ENCODE measurements at places on chromosomes 12 and 14.

GRCh38 chr12:120625557-120626419 is 14.6 kb upstream of the CABP1 start:
- DNase-seq, result no peak

DNA sequence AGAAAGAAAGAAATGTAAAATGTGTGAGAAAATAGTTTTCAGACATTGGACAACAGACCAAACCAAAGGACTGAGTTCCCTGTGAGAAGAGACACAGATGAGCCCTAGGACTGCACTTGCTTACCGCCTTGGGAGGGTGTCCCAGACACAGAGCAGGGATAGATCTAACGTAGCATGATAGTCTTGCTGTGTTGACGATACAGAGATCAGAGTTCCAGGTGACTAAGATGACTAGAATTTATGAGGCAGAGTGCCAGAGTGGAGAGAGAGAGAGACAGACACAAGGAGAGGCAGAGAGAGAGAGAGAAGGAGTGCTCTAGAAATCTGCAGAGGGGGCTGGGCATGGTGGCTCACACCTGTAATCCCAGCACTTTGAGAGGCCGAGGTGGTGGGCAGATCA is 148.2 kb upstream of the LMNTD1 start:
- DNase-seq, result no peak

DNA sequence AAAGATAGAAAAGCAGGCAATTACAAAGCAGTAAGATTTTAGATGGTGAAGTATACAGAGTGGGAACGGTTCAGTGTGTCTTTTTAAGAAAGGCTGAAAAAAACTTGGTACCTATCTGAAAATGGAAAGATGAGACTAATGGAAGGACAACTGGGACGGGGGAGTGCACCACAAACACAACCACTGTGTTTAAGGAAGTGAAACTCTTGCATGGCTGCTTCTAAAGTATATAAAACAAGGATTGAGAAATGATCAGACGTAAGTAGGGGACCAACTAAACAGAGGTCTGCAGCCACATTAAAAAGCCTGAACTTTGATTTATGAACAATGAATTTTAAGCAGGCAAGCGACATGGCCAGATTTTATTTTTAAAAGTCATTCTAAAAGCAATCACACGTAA is 328.6 kb downstream of the MDGA2 start:
- no peak for DNase-seq

- DNase-seq, result no peak
These were observed 26.4 kb downstream of the BBOF1 start for GRCh38 chr14:74045522-74045921.

- no peak for DNase-seq
These were observed 11.5 kb upstream of the SCARB1 start for GRCh38 chr12:124874988-124875802.

- DNase-seq, result no peak
These were observed 604 bp downstream of the HCFC2 start for GRCh38 chr12:104064842-104065427.

- DNase-seq, result no peak
These were observed 226.5 kb downstream of the C12orf50 start for GRCh38 chr12:87802721-87803011.

DNA sequence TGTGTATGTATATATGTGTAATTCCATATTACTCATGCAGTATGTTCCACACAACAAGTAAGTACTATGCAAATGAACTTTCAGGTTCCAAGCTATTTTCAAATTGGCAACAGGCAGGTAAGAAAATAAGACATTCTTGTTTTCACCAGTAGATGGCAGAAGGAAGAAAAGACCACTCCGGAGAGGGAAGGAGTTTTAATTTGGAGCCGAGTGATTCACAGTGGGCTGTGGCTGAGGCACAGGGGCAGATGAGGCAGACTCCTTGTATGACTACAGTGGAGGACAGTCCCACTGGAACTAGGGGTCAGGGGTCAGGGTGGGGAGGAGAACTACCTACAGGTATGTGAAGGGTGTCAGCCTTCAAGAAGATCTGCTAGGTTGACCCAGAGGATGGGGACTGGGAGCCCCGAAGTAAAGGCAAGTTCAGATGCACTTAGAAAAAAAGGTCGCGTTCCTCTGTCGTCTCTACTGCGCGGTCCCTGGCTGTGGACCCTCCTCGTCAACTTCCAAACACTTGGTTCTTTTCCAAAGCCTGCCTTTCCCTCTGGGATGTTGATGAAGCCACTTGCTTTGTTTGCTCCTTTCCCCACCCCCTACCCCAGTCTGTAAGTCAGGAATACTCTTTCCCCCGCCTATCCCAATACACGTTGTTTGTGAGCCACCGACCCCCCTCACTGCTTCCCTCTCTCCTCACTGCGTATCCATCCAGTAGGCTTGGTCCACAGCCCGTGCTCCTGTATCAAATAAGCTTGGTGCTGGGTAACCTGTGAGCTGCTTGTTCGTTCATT is 24.1 kb downstream of the DDX47 start:
- peak; percentile 5 for DNase-seq

GRCh38 chr14:24798911-24799462 is 165.0 kb upstream of the GZMB start:
- DNase-seq, result no peak

DNA sequence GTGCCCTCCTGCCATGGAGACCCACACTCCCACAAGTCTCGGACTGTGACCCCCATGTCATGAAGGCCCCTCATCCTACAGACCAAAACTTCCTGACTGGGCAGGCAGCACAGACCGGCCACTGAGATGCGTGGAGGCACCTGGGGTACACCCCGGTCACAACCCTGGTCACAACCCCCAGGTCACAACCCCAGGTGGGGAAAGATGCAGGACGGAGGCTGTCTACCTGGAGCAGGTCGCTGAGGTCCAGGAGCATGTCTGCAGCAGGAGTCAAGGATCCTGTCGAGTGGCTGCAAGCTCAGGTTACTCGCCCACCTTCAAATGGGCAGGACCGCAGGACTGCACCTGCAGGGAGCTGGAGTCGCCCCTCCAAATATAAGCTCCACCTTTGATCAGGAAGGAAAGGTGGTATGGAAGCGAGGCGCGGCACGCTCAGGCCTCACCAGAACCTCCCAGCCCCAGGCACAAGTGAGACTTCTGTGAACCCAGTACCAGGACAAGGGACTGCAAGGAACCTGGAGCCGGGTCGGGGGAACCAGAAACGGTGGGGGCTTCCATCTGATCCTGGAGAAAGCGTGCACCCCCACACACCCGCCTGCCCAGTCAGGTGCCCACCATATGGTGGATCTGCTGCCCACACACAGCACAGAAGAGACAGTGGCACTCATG is 8.1 kb downstream of the BTBD6 start:
- DNase-seq, result no peak

- DNase-seq, result no peak
These were observed 92.3 kb downstream of the FOXN3 start for GRCh38 chr14:89324501-89325298.

GRCh38 chr12:88763536-88764100 is 183.3 kb upstream of the KITLG start:
- no peak for DNase-seq

DNA sequence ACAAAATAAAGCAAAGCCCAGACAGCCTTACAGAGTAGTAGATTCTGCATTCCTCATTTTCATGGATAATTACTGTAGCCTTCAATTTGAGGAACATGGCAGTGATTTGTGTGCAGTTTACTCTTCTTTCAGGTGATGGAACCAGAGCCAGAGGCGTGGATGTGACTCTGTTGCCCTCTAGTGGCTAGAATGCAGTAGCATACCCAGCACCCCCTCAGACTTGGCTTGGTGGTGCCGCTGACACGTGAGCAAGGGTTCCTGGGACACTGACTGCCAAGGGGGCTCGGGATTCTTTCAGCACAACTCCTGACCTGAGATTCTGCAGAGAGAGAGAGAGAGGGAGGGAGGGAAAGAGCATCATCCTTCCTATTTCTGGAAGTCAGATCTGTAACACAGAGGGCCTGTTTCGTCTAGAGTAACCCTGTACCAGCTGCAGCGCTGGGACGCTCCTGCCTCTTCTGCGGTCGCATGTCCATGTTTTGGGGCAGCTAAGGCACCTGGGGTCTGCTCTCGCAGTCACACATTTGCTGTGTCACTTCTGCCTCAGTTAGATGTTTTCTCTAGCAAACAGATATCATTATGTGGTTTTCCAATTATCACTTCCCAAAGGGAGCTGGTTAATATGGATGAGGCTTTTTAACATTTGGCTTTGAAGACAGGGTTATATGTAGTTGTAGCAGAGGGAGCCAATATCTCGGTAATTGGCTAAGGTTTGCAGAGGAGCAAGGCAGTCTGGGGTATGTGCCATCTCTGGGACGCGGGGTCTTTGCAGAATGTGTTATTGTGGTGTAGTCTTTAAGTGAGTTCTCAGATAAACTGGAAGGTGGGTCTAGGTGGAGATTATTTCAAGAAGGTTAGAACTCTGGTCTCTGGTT is 428.1 kb downstream of the NRXN3 start:
- peak; percentile 16 for DNase-seq

DNA sequence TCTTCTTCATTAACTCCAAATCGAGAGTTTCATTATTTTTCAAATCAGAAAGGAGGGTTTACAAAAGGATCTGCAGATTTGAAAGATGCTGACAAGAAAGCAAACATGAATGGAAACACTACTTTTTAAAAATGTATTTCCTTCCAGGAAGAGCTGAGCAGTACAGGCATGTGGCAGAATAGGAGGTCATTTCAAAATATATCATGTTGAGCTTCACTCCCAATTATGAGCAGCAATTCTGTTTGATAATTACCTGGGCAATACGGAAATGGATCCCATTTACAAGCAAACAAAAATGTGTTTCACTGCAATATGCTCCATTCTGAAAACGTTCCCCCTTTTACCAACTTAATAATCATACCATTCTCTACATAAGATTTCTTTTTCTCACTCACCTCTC is 147.7 kb upstream of the BCL2L14 start:
- DNase-seq, result no peak

DNA sequence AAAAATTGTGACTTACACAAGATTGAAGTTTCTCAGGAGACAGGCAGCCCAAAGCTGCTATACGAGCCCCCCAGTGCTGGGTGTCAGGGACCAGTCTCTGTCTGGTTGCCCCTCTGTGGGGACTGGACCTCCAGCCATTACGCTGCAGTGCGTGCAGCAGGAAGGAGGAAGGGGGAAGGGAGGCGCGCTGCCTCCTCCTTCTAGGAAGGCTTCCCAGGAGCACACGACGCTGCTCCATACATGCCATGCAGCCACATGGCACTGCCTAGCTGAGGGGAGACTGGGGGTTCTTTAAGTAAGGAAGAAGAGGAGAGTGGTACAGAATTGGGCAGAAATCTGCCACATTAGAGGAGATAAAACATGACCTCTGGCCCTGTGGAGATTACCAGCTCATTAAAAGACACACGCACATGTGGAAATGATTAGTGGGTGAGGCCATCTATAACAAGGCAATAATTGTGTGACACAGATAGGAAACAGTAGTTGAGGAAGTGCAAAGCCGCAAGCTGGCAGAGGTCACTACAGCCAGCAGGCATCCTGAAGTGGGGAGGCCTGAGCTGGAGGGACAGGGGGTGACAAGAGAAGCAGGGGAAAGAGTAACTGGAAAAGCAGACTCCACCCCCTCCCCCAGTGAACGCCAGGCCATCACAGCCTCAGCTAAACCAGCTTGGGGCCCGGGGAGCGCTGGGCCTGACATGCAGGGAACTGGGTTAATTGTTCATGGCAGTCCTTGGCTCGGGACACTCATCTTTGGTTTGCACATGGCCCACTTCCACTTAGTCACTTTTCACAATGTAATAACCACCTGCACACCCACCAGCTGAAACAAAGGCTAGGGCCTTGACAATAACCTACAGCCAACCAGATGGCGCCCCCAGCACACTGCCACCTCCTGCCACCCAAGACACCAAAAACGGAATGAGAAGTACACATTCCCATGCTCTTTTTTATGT is 39.6 kb downstream of the CCDC88C start:
- DNase-seq, result peak; percentile 81

DNA sequence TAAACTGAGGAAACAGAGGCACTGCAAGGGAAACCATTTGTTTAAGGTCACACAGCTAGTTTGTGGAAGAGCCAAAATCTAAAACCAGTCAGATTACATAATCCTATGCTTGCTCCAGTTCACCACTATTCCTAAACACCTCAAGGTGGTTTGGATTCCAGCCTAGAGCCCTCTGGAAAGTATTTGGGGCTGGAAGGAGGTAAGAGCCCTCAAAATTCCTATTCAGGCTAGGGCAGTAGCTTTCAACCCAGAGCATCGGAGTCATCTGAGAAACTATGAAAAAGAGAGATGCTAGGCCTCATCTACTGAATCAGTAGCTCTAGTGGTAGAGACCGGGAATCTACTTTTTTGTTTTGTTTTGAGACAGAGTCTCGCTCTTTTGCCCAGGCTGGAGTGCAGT is 16.0 kb upstream of the SPPL3 start:
- DNase-seq, result no peak

DNA sequence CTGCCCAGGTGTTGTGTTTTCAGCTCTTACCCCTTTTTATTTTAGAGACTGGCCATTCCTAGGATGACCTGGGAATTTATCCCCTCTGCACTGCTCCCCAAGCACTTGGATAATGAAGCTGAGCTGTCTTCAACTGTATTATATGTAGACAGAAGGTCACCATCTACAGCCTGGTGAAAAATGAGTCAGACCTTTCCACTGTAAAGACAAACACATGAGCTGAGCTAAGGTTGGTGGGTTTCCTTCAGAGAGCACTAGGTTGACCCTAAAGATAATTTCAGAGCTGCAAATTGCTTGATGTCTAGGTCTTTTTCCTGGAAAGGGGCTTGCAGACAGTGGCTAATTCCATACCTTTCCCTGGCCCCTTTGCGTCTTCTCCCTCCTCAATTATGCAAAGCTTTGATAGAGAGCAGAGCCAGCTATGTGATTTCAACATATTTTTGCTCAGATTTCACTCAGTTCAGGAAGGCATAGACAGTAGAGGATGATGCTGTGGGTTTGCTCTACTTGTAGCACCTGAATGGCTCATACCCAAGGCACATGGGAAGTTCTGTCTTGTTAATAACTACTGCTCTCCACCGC is 9.2 kb upstream of the IKZF4 start:
- DNase-seq, result no peak

- no peak for DNase-seq
These were observed 173.6 kb downstream of the SEC23A start for GRCh38 chr14:38929416-38929815.

DNA sequence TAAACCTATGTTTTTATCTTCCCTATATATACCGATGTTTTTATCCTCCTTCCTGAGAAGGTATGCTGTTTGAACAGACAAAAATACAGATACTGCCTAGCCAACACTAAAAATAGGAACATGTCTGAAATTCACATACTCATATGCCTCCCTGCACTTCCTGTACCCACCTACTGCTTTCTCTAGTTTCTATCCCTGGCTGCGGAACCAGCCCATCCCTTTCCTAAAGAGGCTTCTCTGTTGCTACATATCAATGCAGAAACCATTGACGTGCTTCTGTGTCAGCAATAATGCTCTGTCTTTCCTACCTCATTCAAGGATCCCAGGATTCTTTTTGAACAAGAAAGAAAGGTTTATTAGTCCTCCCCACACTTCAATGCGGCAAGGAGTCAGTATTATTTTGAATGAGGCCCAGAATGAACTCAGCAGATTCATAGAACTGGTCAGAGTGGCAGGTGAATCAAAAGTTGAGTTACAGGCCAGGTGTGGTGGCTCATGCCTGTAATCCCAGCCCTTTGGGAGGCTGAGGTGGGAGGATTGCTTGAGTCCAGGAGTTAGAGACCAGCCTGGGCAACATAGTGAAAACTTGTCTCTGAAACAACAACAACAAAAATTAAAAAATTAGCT is 67.8 kb upstream of the NAP1L1 start:
- peak; percentile 51 for DNase-seq

GRCh38 chr12:94762259-94762942 is 112.0 kb upstream of the TMCC3 start:
- DNase-seq, result peak; percentile 12

- no peak for DNase-seq
These were observed 30.1 kb upstream of the DHRS7 start for GRCh38 chr14:60195179-60195810.

Measured in CD14-positive monocyte (primary cell).